ENCODE measurements at places on chromosomes 3 and 15.

DNA sequence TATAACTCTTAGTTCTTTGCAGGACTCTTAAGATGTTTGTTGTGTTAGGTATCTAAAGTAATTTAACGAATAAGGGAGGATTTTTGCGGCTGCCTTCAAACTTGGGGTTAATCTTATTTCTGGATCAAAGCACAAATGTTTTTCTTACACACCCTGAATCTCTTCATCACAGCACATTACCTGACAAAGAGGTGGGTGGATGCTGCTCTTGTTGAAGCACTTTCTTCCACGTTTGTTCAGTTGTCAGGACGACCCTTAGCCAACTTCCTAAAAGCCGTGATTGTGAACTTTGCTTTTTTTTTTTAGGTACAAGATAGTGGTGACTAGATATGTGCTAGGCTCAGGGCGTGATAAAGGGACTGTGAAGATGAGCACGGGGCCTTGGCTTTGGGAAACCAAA lies 36.0 kb downstream of the YEATS2 start:
- DNase-seq: no peak

GRCh38 chr15:40080847-40081246 lies 27.8 kb downstream of the BMF start:
- DNase-seq: no peak

DNA sequence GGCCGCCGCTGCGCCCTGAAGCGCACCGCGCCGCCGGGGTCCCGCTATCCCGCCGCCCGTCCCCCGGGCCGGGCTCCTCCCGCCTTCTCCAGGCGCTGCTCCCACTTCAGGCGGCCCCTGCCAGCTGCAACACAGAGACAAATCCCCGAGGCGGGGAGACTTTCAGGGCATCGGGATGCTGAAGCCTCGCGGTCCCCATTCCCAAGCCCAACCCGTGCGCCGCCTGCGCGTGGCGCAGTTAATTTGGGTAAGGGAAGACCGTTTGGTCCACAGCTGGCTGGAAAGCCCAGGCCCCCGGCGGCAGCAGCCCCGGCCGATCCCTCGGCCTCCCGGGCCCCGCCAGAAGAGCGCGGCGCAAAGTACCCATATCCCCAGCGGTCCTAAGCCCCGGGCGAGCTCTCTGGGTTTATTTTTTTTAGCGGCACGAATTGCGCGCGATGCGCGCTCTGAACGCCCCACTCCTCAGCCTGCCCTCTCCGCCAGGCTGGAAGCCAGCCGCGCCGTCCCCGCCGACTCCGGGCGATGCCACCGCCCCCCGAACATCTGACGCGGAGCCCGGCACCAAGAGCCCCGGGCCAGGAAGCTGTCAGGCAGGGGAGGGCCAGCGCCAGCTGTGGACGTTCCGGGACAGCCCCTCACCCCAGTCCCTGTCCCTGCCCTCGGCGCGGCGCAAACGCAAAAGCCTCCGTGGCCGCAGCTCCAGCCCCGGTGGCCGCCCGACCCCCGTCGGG lies 517 bp downstream of the FBN1 start:
- DNase-seq: no peak

DNA sequence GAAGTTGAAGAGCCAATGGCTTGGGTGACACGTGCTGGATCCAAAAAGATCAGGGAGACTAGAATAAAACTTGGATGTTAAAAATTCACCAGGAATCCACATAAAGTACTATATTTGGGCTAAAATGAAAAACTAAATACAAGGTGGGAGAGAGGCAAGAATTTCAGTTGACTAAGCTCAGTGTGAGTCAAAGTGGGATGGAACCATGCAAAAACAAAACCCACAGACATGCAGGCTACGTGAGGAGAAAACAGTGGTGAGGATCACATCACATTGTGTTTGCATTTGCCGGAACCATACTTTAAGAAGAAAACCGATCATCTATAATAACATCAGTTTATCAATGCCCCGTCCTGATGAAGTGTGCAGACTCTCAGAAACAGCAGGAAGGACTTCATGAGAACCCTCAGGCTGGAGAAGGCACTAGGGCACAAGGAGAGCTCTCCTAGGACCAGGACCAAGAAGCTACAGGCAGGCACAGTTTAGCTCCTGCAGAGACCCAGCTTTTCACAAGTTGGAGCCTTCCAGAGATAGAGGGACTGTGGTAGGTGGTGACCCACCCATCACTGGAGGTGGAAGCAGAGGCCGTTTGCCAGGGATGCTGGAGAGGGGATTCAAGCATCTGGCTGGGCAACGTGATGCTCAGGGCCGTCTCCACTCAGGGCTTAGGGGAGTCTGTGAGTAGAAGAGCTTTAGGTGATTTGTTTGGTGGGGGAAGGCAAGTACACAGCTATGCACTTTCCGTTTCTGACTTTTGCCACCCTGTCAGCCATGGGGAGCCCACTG lies 29.0 kb upstream of the NR2E3 start:
- DNase-seq: no peak

- DNase-seq: no peak
Measured at GRCh38 chr3:146558781-146559180, 14.4 kb upstream of the PLSCR1 start.

- no peak for DNase-seq
Measured at GRCh38 chr15:47743385-47743784, 26.1 kb downstream of the SEMA6D start.

- no peak for DNase-seq
Measured at GRCh38 chr3:14962762-14963161, 15.4 kb downstream of the NR2C2 start.

- DNase-seq: no peak
Measured at GRCh38 chr3:158810823-158811724, 9.2 kb downstream of the MFSD1 start.

- DNase-seq: no peak
Measured at GRCh38 chr3:159727506-159727905, 261.1 kb upstream of the IL12A start.

- no peak for DNase-seq
Measured at GRCh38 chr15:82919231-82919886, 33.2 kb downstream of the HOMER2 start.

DNA sequence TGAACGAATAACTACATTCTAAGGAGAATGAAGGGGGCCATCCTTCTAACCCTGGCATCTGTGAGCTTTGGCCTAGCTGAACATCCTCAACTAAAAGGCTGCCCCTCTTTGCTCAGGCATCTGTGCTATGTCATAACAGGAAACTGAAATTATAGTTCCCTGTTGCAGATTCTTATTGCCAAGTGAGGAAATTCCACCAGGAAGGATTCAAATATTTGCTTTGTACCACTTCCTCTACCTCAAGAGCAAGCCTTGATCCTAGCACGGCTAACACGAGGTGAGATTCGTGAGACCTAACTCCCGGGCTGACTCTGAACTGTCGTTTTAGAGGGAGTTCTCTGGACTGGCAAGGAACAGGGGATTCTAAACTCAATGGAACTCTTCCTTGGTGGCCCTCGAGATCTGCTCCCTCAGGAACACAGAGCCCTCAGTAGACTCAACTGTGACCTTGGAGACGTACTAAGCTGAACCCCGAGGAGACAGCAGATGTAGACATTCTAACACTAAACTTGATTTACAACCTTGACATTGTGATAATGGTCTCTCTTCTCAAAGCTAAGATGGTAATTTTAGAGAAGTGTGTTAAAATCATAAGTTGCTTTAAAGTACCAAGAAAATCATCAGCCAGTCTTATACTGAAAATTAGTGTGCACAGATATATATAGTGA lies 4.2 kb downstream of the SPG21 start:
- DNase-seq: no peak

GRCh38 chr3:14542656-14543055 lies 2.5 kb upstream of the GRIP2 start:
- no peak for DNase-seq

DNA sequence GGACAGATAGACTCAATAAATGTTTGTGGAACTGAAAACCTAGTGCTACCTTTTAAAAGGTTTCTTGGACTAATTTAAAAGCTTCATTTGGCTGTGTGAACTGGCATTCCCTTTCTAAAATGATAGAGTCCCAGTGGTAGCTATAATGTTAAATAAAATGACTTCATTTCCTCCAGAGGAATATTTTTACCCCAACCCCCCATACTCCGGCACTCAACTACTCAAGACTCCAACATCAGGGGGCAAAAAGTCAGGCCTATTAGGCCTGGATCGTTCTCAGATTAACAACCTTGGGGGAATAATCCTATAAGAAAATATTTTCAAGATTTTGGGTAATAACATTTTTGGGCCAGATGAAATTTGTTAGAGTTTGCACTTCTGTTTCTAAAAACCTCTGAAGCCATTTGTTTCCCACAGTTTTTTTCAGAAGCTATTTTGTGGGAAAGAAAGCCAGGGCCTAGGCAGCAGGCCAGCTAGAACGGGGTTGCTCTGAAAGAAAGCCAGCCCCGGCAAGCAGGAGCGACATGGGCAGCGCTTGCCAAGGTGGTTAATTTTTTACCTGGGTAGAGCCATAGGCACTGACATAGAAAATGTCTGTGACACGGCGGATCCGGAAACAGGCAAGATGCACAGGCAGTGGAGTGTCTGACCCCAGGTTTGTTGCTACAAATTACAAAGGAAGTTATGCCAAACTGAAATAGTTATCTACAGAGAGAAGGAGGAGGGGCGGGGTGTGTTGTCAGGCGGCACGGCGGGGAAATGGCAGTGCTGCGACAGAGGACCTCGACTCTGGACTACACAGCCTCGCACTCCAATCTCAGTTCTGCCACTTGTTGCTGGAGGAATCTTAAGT lies 84.6 kb downstream of the MAGI1 start:
- DNase-seq: no peak

Measured in stimulated activated CD4-positive, alpha-beta T cell treated with anti-CD3 and anti-CD28 coated beads, Interleukin-15, amount 100 ng/mL, for 1 hour (primary cell).